ENCODE measurements at places on chromosomes 5 and 9.

GRCh38 chr9:92760070-92760469, 4.6 kb downstream of the BICD2 start:
- no peak for DNase-seq

GRCh38 chr5:28066856-28067255, 1028.5 kb upstream of the CDH9 start:
- DNase-seq, result no peak

DNA sequence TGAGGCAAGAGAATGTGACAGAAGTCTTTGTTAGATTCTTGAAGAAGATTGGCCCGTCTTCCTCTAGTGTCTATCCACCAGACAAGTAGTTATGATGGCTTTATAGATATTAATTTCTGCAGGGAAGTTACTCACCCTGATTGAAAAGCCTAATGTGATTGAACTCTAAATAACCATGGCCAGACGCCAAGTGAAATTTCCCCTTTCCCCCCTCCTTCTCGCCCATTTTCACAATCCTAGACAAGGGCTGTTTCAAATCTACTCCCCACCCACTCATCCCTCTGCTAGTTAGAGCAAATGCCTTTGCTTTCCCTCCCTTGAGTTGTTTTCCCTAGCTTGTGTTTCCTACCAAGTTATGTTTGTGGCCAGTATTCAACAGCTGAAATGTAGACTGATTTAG, 182.5 kb downstream of the TMEM167A start:
- DNase-seq, result no peak

DNA sequence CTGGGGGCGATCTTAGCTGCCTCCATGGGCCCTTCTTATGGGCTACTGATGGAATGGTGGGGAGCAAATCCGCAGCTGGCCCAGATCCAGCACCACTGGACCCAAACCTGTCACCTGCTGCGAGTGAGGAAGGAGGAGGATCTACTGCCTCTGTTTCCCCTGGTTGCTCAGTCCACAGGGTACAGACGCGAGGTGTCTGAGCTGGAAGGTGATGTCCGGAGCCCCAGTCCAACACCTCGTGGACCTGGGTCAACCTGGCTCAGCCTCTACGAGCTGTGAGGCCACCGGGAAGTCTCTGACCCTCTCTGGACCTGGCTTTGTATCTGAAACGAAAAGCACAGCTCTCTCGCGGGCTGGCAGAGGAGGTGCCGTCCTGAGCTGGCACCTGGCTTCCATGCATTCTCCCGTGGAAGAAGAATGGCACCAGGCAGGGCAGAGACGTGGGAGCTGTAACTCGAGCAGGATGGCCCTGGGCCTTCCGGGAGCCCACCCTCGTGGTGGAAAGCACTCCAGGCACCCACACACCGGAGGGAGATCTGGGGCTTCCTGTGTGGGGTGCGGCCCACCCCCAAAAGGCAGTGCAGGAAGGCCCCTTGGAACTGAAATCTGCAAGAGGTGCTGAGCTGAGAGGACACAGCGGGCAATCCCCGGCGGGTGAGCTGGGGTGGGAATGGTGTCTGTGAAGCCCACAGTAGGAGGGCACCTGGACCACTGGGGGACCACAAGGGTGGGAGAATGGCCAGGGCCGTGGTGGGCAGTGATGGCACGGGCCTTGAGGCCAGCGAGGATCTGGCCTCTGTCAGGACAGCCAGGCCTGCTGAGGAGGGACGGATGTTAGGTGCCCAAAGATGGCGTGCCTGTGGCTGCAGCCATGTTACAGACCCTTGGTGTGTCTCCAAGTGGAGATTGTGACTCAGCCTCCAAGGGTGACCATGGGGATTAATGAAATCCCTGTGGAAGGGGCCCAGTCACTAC, 133.4 kb downstream of the OLFM1 start:
- DNase-seq, result no peak

DNA sequence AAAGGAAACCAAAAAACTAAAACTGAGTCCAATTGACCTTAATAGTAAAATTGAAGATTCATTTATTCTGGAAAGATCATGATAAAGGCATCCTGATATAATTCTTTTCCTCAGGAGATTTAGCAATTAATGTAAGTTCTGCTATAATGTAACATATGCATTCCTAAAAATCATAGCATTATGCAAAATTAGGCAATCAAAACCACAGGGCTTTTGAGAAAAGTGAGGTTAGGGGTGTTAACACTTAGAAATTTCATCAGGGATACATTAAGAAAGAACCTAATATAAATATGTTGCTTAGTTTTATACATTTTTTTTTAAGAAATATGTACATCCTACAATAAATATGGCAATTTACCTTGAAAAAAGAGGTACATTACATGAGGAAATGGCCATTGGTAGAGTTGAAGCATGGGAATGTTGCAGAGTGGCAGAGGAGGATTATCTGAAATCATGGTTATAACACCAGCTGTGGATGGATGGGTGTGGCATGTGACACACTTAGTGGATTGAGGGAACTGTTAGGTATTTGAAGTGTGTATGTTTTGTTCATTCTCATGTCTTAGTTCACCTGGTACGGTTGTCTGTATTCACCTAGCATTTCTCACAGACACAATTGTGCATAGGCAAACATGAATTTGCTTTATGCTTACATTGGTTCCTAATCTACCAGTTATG, 51.1 kb downstream of the CCNH start:
- DNase-seq, result no peak

DNA sequence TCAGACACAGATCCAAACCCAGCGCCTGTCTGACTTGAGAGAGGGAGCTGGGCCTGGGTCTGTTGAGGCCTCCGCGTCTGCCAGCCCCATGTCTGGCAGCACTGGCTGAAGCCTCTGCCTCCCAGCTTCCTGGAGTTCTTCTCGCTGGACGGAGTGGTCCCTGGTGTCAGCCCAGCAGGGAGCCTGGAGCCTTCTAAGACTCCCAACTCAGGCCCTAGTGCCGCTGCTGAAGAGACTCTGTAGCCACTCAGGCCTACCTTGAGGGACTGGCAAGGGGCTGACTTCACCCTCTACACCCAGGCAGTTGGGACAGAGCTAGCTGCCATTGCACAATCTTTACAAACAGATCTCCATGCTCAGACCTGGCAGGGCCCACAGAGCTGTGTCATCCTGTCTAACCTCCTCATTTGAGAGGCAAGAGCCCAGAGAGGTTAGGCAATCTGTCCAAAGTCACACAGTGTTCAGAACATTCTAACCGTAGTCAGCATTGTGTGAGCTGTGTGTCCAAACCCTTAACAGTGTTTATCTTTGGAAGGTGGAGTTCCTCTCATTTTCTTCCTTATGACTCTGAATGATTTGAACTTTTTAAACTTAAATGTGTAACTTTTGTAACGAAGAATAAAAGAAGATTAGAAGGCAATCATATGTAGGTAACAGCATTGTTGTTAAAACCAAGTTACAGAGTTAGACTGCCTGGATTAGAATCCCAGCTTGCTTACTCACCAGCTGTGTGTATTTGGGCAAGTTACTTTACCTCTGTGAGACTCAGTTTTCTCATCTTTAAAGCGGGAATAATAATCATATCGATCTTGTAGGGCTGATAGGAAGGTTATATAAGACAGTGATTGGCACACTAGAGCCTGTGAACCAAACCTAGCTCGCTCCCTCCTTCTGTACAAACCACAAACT, 4.6 kb upstream of the DUSP1 start:
- no peak for DNase-seq

GRCh38 chr5:10736354-10736753, 24.7 kb downstream of the DAP start:
- DNase-seq, result no peak

DNA sequence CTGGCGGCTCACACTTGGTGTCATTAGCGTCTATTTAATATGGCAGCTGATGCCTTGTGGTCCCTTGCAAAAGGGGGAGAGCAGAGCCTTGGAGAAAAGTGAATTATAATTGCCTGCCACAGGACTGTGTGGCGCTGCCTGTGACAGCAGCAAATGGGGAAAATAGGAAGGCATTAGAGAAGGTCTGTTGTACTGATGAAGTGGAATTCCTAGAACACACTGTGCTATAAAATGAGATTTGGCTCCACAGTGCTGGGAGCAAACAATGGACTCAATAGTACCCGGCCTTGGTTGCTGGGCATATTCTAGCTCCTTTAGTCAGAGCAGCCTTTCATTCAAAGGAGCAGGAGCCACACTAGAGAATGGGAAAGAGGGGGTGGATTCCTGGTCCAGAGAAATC, 21.3 kb downstream of the SEMA6A start:
- no peak for DNase-seq

DNA sequence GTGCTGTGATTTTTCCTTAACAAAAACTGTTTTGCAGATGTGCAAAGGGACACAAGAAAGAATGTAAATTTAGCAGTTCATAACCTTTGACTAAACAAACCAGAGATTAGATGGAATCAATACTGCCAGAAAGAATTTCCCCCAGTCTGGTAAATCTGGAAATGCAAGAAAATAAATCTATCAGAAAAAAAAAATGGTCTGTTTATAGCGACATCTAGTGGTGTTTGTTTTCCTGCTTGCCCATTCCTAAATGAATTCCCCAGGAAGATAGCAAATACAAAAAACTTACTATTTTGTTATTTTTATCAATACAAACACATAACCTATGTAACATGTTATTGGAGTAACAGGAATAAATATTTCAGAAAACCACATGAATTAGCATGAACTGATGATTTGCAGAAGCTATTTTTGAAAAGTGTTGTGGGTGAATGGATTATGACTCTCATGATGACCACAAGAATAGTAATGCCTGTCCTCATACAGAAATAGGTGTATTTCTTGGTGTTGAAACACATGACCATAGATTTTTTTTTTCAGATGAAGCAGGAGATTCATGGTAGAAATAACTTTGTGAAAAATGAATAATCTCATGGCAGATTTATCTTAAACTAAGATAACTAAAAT, 1703.8 kb downstream of the MAT2B start:
- DNase-seq, result no peak

GRCh38 chr9:26504057-26504456, 388.5 kb downstream of the CAAP1 start:
- no peak for DNase-seq

DNA sequence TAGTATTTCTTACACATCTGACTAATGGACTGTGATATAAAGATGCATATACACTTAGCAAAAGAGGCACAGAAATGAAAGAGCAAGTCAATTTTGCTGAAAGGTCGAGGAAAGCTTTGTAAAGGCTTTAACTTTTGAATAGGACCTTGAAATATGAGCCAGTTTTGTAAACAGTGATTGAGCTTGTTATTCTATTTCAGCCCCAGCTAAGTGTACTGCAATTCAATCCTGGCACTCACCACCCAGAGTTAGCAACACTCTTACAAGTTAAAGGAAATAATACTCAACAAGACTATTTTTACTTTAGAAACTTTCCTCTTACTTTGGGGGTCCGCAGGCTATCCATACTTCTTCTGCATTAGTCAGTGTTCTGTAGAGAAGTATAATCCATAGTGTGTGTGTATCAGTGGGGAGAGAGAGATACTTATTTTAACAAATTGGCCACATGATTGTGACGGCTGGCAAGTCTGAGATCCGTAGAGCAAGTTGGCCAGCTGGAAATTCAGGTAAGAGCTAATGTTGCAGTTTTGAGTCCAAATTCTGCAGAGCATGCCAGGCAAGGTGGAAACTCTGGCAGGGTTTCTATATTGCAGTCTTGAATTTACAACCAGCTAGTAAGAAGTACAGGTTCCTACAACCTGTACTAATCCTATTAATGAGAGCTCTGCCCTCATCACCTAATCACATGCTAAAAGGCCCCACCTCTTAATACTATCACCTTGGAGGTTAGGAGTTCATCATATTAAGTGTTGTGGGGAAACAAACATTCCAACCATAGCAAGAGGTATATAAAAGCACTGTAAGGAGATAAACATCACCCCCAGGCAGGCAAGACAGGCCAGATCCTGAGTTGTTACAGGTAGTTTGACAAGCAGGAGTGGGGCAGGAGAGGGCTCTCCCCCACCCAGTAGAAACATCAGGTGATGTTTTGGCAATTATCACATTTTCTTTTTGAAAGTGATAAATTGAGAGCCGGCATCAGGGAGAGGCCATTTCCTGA, 33.6 kb downstream of the IL7R start:
- no peak for DNase-seq

- DNase-seq, result no peak
Observed at GRCh38 chr9:14413812-14414211, 99.9 kb upstream of the NFIB start.

DNA sequence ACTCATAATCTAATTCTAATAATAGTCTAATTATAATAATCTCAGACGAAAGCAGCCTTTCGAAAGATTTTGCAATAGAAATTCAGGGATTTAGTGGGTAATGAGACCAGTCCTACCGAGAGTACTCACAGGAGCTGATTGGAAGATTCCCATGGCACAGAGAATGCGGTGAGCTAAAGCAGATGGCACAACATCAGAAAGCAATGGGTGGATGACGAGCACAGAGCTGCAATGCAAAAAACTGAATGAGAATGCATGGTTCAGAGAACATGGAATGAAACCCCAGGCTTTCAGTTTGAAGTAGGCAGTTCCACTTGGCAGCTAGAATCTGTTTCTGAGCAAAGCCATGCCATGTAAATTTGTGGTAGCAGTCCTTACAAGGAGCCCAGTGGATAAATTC, 78.2 kb upstream of the SPINK5 start:
- no peak for DNase-seq

- DNase-seq, result no peak
Observed at GRCh38 chr9:80369641-80370040, 797.9 kb downstream of the TLE4 start.

DNA sequence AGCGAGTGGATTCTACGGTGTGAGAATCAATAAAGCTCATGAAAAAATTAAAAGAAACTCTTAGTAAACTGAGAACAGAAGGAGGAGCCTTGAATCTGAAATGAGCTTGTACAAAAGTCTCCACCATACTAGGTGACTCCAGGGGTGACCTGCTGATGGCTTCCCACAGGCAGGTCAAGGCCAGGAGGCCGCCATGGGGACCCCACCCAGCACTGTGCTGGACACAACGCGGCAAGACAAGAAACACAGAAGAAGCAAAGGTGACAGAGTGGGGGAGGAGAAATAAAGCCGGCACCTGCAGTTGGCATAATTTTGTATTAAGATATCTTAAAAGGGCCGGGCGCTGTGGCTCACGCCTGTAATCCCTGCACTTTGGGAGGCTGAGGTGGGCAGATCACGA, 12.1 kb upstream of the SLC6A19 start:
- no peak for DNase-seq

DNA sequence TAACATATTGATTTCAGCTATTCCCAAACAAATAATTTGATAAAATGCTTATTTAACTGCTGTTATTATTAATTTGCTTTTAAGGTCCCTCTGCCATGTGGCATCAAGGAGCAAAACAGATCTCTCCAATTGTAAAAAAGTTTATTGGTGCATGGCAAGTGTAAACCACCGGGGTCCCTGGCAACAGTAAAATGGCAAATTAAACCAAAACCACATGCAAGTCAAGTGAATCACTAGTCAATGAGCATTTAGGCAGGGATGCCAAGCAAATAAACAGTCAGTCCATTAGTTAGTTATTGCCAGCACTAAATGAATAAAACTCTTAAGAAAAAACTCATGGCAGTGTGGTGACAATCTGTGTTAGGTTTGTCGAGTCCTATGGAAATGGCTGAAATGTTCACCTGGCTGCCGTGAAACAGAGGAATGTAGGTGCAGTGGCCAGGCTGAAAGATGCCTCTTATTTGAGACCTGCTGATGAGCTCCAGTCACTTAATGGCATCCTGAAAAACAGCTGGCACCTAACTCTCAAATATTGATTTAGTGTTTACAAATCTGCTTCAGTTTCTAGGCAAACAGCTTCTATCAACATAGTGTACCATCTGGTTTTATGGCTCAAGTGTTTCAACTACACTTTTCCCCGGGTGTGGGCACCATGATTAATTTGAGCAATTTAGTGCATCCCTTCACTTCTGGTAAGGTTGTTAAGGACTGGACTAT, 296.5 kb upstream of the ITGA1 start:
- DNase-seq, result peak; percentile 9

- DNase-seq, result no peak
Observed at GRCh38 chr5:6431214-6432195, 17.2 kb upstream of the UBE2QL1 start.

- DNase-seq, result peak; percentile 76
Observed at GRCh38 chr5:93675460-93676450, 65.6 kb downstream of the POU5F2 start.
